ENCODE measurements at places on chromosomes 13 and 19.

DNA sequence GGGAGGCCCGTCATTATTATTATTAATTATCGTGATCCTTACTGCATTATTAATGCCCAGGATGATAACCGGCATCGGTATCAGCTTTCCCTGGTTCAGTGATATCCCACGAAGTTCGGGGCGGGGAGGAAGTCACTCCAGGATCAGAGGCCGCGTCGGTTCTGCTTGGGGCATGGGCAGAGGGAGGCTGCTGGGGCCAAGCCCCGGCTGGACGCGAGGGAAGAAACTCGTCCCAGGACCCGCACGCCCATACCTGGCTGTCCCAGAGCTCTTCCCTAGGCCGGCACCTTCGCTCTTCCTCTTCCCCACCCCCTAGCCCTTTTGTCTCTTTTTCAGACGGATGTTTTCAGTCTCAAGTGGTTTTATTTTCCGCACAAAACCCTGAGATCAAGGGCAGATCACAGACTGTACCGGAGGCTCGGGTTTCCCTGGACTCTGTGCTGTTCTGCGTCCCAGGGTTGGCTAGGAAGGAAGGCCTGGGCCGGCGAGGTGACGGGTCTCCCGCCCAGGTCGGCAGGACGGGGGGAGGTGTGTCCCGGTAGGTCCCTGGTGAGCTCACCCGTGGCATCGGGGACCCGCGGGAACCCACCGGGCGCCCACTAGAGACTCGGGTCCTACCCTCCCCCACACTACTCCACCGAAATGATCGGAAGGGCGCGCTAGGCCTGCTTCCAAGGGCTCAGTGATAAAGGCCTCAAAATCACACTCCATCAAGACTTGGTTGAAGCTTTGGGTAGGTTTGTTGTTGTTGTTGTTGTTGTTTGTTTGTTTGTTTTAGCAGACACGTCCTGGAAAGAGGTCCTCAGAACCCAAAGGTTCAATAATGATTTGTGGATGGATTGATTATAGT, 7.9 kb downstream of the ZIC2 start:
- DNase-seq, result no peak

GRCh38 chr13:67445436-67445835, 215.3 kb upstream of the PCDH9 start:
- DNase-seq, result no peak

- DNase-seq, result no peak
Observed at GRCh38 chr13:48317511-48318376, 14.2 kb downstream of the RB1 start.

- peak; percentile 76 for DNase-seq
Observed at GRCh38 chr19:39401549-39402345, 4.9 kb upstream of the ZFP36 start.

- DNase-seq, result no peak
Observed at GRCh38 chr13:44622708-44623107, 46.6 kb upstream of the TSC22D1 start.

- DNase-seq, result no peak
Observed at GRCh38 chr13:82803341-82803740, 1078.9 kb downstream of the SLITRK1 start.

- no peak for DNase-seq
Observed at GRCh38 chr19:13118424-13119193, 545 bp downstream of the NACC1 start.

- no peak for DNase-seq
Observed at GRCh38 chr19:10723591-10723990, 5.7 kb downstream of the DNM2 start.

DNA sequence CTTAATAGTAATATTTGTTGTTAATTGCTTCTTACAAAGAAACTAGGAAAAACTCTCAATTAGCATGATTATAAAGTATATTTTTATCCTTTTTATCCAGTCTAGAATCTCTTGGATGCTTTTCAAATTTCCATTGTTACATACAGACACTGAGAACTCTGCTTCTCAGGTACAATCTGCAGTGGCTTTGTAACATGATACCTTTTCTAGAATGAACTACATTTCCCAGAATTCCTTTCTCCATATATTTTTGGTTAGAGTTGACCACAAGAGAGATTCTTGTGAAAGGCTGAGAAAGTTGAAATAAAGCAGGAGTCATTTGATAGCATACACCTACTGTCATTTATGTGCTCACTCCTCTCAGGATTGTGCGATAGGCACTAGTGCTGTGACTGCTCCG, 148.6 kb downstream of the SLITRK6 start:
- DNase-seq, result no peak

GRCh38 chr13:114268344-114269280, 12.8 kb upstream of the UPF3A start:
- DNase-seq, result no peak

DNA sequence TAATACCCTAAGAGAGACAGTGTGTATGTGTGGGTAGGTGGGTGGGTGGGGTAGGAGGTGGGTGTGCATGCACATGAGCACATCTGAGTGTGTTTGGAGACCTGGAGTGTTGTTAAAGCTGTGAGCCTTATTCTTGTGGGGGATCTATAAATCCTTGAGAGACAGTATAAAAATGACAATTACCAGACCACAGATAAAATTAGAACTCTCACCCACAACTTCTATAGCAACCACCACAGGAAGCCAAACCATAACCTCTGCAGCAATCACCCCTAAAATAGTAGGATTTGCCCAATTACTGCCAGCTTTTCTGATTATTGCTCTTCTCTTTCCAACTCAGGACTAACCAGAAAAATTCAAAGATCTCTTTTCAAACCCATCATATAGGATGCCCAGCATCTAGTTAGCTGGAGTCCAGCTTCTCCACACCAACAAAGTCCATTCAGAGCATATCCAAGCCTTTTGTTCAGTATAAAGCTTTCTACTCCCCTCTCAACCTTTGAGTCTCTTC, 93.4 kb upstream of the SLITRK1 start:
- no peak for DNase-seq

GRCh38 chr13:105428811-105429210, 1106.7 kb downstream of the EFNB2 start:
- no peak for DNase-seq

- DNase-seq, result no peak
Observed at GRCh38 chr19:9453953-9454352, 18.6 kb upstream of the ZNF266 start.

- DNase-seq, result no peak
Observed at GRCh38 chr13:67934617-67935330, 704.6 kb upstream of the PCDH9 start.

DNA sequence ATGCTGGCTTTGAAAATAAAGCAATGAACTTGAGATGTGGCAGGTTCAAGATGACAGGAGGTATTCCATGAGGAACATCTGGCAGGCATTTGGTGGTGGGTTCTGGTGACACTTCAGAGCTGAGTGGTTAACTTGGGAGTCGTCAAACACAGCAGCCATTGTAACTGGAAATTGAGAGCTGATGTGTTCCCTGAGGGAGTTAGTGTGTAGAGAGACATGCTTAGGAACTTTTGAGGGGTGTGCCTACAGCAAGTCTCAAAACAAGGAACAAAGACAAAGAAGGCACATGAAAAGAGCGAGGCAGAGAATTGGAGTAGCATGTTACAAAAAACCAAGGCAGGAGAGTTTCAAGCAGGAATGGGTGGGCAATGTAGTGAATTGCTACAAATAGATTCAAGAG, 53.9 kb upstream of the KL start:
- no peak for DNase-seq

DNA sequence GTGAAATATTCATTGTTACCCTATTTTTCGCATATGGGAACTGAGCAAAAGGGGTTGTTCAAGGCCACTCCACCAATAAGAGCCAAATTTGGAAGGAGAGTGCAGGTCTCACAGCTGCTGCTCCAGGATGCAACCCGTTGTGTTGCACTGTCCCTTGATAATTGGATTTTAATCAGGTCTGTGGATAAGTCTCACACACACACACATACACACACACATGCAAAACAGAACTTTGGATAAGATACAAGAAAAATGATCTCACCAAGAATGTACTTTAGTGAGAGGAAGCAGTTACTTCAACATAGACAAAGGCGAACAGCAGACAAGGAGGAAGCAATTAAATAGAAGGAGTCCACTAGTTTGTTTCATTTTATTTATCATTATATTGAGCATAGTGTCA, 127.3 kb upstream of the EDNRB start:
- no peak for DNase-seq

DNA sequence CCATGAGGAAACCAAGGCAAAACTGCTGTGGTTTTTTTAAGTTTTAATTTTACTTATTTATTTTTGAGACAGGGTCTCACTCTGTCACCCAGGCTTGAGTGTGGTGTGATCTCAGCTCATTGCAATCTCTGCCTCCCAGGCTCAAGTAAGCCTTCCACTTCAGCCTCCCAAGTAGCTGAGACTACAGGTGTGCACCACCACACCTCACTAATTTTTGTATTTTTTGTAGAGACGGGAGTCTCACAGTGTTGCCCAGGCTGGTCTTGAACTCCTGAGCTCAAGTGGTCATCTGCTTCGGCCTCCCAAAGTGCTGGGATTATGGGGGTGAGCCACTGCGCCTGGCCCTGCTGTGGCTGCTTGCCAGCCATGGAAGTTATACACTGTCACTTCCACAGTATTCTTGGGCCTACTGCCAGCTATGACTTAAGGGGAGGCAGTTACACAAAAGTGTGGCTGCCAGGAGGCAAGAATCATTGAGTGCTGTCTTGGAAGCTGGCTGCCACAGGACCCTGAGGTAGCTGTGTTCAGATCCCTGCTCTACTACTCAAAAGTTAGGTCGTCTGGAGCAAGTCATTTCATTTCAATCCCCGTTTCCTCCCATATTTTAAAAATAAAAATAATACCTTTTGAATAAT, 12.7 kb downstream of the FARP1 start:
- no peak for DNase-seq

GRCh38 chr19:42092350-42092749, 16.4 kb downstream of the ZNF574 start:
- DNase-seq, result peak; percentile 29

GRCh38 chr19:31513841-31514240, 164.6 kb upstream of the TSHZ3 start:
- DNase-seq, result no peak

DNA sequence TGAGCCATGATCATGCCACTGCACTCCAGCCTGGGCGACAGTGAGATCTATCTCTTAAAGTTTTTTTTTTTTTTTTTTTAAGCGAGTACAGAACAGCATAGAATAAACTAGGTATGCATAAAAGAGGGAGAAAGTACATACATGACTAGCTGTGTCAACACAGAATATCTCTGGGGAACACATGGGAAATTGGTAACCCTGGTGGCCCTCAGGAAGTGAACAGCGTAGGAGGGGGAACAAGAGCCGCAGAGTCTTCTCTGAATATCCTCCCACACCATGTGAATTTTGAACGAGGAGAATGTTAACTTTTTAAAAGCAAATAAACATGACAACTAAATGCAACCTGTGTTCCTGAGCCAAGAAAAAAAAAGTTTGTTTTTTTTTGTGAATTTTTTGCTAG, 15.2 kb downstream of the PHLDB3 start:
- DNase-seq, result no peak

DNA sequence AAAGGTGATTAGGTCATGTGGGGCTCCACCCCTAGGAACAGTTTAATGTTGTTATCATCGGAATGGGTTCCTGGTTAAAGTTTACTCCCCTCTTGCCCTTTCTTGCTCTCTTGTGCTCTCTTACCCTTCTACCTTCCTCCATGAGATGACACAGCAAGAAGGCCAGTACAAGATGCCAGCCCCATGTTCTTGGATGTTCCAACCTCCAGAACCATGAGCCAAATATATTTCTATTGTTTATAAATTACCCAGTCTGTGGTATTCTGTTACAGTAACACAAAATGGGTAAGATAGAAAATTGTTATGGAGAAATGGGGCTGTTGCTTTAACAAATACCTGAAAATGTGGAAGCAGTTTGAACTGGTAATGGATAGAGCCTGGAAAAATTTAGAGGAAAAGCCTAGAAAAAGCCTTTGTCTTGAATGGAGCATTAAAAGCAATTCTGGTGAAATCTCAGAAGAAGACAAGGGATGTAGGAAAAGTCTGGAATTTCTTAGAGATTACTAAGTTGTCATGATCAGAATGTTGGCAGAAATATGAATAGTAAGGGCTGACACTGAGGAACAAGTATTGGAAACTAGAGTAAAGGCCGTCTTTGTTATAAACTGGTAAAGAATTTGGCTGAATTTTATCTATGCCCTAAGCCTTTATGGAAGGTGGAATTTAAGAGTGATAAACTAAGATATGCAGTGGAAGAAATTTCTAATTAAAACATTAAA, 53.5 kb upstream of the TSC22D1 start:
- no peak for DNase-seq

GRCh38 chr13:105625691-105626090, 909.8 kb downstream of the EFNB2 start:
- DNase-seq, result no peak

DNA sequence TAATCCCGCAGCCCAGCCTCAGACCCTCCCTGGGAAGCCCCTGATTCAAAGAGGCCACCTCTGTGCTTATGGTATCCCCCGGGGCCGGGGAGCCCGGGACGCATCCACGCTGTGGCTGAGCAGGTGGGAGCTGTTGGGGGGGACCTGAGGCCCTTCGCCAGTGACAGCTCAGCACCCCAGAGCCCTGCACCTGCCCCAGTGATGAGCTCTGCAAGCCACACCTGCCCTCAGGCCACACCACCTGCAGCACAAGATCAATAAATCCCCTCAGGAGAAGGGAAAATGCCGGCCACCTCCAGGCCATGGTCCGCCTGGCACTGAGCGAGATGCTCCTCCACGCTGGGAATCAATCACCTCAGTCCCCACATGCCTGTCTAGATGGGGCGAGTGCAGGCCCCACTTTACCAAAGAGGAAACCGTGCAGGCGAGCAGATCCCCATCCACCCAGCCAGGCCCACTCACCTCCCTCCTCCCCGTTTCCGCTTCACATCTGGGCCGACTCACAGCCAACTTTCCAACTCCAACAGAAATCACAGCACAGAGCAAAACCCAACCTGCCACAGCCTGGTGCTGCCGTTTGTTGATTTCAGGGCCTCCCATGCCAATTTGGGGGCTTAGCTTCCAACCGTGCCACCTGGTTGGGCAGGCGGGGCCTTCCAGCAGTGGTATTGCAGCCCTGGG, 12.8 kb downstream of the MOB3A start:
- peak; percentile 55 for DNase-seq

- DNase-seq, result no peak
Observed at GRCh38 chr13:30308548-30308947, 1.2 kb upstream of the KATNAL1 start.

DNA sequence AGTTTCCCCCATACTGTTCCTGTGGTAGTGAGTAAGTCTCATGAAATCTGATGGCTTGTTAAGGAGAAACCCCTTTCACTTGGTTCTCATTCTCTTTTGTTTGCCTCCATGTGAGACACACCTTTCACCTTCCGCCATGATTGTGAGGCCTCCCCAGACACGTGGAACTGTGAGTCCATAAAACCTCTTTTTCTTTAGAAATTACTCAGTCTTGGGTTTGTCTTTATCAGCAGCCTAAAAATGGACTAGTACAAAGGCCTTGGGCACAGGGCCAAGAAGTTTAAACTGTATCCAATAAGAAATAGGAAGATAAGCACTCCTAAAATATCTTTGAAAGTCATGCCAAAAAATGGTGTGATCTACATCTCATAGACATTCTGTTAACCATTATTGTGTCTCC, 176.9 kb downstream of the TBC1D4 start:
- DNase-seq, result no peak

GRCh38 chr13:29464105-29464679, 131.3 kb downstream of the SLC7A1 start:
- no peak for DNase-seq
